HCT116 (cell line): ENCODE measurements at places on chromosomes 11 and 22. TPM values are rescaled to one million over a fixed set of nuclear protein-coding genes. Genes with fewer than 3 reads are reported as not detected.

TRIM29 gene
- total RNA-seq: 0.54 TPM

SLC25A18 gene
- not detected for total RNA-seq

CHRNA10 gene
- total RNA-seq: 3.0 TPM

CCDC116 gene
- total RNA-seq: 0.66 TPM

PRR33 gene
- not detected for total RNA-seq

CD3D gene
- total RNA-seq: 1.0 TPM

SMCO4 gene
- total RNA-seq: 23.1 TPM

MS4A8 gene
- total RNA-seq: 0.17 TPM

SYT8 gene
- total RNA-seq: 1.0 TPM

LUZP2 gene
- total RNA-seq: not detected

PACSIN3 gene
- total RNA-seq: 63.1 TPM

SLC22A8 gene
- not detected for total RNA-seq

RPLP2 gene
- 3,615 TPM for total RNA-seq

NRXN2 gene
- 1.5 TPM for total RNA-seq

ADAMTS15 gene
- 0.44 TPM for total RNA-seq

MYO7A gene
- 1.8 TPM for total RNA-seq

FADS2 gene
- 17.1 TPM for total RNA-seq

VPREB1 gene
- not detected for total RNA-seq

TAF10 gene
- 151 TPM for total RNA-seq

APLP2 gene
- 210 TPM for total RNA-seq

GRCh38 chr11:78400116-78400515 is 17.5 kb downstream of the GAB2 start:
- DNase-seq: no peak

GRCh38 chr11:126538071-126538470 is 182.6 kb downstream of the ST3GAL4 start:
- DNase-seq: no peak

- DNase-seq: no peak
Measured at GRCh38 chr11:45161252-45162063, 15.0 kb downstream of the PRDM11 start.

- peak; percentile 68 for DNase-seq
Measured at GRCh38 chr11:69280994-69281393, 13.0 kb upstream of the MYEOV start.

GRCh38 chr11:67366961-67367760 is 6.2 kb downstream of the CLCF1 start:
- DNase-seq: no peak

- DNase-seq: no peak
Measured at GRCh38 chr22:50403701-50404101, 60.6 kb downstream of the PPP6R2 start.

DNA sequence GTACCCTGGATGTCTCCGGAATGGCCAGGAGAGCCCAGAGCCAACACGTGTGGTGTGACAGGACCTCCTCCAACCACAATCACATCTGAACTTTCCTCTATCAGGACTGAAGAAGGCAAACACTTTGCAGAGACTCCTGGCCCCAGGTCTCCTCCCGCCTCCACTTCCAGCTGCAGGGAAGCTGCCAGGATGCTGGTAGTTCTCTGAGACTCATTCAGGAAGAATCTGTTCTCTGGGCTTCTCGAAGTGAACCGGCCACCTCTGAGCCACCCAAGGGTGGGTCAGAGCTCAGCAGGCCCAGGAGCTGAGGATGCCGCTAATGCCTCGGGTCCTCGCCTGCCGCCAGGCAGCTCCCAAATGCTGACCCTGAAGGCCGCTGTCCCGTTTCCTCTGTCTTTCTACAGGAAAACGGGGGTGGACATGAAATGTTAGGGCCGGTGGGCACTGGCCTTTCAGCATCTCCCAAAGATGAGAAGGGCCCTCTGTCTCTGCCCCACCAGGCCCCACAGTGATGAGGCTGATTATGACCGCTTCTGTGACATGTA is 789.9 kb downstream of the BRD1 start:
- no peak for DNase-seq

DNA sequence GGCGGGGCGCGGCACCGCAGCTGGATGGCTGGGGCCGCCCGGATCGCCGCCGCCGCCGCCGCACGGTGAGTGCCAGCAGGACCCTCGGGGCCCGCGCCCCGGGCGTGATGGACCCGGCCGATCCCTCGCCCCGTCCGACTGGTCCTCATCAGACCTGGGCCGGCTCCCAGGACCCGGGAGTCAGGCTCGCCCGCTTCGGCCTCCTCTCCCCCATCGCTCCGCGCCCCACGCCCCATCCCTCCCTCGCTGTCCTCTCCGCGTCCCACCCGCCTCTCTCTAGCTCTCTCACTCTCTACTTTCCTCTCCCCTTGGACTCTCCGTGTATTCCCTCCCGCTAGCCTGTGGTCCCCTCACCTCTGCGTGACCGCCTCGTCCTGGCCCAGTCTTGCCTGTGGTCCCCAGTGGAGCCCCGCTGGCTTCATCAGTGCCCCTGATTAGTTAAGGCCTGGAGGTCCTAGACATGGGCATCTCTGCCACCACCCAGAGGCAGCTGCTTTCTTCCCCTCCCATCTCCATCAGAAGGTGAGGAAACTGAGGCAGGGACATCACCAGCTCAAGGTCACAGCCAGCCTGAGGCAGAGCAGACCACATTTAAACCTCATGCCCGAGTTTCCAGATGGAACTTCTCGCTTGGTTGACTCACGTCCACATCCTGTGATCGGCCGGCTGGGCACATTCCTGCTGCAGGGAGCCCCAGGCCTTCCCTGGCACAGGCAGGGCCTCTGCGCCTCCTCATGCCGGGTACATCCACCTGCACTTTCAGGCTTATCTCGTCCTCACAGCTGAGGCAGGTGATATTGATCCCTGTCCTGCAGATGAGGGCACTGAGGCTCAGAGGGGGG is 429 bp downstream of the SLC39A13 start:
- DNase-seq: no peak

DNA sequence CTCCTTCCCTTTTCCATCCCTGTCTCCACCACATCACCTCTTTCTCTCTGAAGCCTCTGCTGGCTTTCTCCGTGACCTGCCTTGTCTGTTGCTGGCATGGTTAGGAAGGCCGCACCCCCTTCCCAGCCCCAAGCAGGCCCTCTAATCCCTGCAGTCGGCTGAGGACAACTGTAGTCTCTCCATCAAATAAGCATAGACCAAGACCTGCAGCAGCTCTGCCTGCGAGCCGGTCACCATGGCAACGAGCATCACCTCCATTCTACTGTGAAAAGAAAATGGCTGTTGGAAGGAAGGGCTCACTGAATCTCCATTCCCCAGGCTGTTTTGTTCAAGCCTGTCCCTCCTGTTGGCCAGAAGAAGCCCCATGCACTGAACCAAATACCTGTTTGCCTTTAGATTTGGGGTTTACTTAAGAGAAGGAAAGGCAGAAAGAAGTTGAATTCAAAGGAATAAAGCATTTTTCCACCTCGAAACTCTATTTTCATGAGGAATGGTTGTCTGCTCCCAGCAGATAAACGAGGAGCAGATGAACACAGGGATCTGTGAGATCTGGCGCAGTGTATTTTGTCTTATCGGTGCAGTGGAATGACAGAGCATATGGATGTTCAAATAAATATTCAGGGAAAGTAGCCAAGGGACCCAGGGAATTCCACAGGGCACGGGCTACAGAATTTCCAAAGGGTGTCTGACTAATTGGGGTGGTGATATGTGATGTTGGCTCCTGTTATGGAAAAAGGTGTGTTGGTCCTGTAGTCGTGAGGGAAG is 113.1 kb upstream of the TTC12 start:
- DNase-seq: no peak

DNA sequence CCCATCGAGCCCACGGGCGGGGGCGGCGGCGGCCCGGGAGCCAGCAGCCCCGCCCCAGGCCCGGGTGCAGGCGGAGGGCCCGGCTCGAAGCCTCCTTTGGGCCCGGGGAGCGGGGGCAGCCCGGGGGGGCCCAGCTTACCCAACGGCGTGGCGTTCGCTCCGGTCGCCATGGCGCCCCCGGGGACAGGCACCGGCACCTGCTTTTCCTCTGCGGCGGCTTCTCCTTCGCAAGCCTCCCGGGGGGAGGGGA is 194 bp downstream of the SF1 start:
- DNase-seq: no peak

GRCh38 chr11:123654566-123655081 is at the start of gene SCN3B:
SCN3B (minus strand) TSS chr11:123654624; CDS start chr11:123653801, 823 bp downstream.
- DNase-seq: no peak

- no peak for DNase-seq
Measured at GRCh38 chr11:23755076-23755475, 741.8 kb upstream of the LUZP2 start.

DNA sequence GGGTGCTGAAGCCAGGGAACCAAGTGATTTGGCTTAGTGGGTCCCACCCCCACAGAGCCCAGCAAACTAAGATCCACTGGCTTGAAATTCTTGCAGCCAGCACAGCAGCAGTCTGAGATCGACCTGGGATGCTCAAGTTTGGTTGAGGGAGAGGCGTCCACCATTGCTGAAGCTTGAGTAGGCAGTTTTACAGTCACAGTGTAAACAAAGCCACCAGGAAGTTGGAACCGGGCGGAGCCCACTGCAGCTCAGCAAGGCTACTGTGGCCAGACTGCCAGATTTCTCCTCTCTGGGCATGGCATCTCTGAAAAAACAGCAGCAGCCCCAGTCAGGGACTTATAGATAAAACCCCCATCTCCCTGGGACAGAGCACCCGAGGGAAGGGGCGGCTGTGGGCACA is 424.1 kb upstream of the TENM4 start:
- DNase-seq: no peak

- DNase-seq: no peak
Measured at GRCh38 chr11:57153448-57153847, 28.3 kb upstream of the LRRC55 start.

DNA sequence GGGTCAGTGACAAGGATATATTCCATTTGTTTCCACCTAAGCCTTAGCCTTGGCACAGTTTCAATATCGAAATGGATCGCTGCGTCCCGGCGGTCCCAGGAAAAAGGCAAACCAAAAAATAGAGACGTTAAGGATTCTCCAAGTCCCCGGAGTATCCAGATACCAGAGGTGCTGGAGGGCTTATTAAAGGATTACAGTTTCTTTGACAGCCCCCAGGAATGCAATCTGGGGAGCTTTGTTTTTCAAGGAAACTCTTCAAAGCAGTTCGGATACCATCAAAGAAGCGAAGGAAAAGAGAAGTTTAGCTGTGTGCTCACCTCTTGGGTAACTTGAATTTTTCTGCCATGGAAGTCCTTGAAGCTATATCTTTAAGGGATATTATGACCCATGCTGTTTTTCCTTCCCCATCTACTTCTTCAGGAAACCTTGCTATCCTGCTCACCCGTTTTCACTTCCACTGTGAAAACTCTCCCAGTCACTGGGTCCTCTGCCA is 600 bp upstream of the GPR83 start:
- no peak for DNase-seq

- DNase-seq: no peak
Measured at GRCh38 chr22:23772649-23773473, at the start of gene MMP11. MMP11 (plus strand) TSS chr22:23772849; CDS start chr22:23772871, 22 bp downstream.

DNA sequence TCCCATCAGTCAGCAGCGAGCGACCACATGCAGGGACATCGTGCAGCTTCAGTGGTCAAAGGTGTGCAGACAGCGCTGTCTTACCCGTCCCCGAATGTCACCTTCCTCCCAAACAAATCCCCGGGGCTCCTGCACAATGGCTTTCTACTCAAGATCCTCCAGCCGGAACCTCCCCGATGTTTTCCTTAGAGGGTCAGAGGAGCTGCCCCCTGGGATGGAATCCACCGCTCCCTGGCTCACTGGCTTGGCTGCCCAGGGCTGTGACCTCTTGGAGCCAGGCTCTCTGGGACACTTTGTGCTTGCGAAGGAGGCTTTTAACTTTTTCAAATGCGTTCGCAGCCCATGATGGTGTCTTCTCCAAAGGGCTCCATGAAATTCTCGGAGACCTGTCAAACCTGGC is 17.3 kb upstream of the FGF19 start:
- DNase-seq: no peak

- DNase-seq: no peak
Measured at GRCh38 chr11:64000026-64000739, 13.9 kb downstream of the OTUB1 start.

DNA sequence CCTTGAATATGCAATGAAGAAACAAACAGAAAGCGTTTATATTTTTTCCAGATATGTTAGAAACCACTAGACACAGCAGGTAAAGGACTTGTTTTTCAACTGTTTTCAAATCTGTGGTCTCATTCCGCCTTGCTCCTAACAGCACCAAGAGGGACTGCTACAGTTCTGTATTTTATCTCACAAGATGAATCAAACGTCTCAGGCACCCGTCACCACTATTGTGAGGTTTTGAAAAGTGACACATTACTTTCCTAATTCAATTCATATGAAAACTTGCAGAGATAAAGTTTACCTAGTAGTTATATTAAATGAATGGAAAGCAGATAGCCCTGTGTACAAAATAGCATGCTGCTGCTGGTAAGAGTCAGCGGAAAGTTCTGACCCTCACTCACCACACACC is 386.3 kb downstream of the ETS1 start:
- no peak for DNase-seq

GRCh38 chr11:118321386-118322082 is 17.0 kb downstream of the CD3E start:
- DNase-seq: no peak

GRCh38 chr11:11407763-11408084 is 54.7 kb upstream of the CSNK2A3 start:
- DNase-seq: no peak

DNA sequence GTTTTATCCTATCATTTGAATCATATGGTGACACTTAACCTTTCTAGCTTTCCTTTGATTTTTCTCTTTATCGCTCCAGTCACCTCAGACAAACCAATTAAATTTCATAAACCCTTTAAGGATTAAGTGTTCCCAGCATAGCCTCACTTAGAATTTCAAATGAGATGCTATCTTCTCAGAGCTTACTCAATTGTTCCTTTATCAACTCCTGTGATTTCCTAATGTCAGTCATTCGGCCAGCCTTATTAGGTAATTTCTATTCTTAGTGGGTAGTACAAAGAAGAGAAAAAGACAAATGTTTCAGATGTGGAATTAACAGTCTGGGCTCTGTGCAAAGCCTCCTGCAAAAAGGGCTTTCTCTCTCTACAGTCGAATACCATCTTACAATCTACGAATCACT is 77.1 kb upstream of the CCDC90B start:
- no peak for DNase-seq

- no peak for DNase-seq
Measured at GRCh38 chr11:15418921-15419320, 304.2 kb downstream of the INSC start.

GRCh38 chr22:29663180-29663821 is 56.5 kb upstream of the CABP7 start:
- DNase-seq: no peak

DNA sequence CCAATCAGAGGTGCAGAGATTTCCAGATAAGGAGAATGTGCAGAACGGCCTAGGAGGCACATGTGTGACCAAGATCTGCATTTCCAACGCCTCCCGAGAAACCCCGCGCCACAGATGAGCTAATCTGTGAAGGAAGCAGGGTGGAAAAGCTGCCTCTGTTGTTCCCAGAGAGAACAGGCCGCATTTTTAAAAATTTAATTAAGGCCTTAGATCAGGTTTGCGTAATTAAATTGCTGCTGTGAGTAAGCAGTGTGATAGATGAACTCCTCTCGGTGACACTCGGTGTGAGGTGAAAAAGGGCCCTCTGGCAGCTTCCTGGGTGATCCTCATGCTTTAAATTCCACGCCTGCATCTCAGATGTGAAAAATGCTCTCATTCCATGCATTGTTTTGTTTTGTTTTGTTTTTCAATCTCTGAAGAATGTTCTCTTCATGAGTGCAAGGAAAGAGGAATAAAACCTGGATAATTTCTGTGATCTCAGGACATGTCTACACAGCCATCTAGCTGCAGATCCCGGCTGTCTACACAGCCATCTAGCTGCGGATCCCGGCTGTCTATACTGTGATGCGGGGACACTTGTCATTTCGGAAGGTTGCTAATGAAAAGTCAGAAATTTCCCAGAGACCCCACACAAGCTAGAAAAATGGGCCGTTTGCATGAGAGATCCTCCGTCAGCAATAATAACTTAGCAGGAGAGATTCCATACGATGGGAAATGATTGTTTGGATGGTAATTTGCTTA is 1398.9 kb downstream of the BRD1 start:
- DNase-seq: no peak
